ENCODE measurements at places on chromosomes 16 and 17.

DNA sequence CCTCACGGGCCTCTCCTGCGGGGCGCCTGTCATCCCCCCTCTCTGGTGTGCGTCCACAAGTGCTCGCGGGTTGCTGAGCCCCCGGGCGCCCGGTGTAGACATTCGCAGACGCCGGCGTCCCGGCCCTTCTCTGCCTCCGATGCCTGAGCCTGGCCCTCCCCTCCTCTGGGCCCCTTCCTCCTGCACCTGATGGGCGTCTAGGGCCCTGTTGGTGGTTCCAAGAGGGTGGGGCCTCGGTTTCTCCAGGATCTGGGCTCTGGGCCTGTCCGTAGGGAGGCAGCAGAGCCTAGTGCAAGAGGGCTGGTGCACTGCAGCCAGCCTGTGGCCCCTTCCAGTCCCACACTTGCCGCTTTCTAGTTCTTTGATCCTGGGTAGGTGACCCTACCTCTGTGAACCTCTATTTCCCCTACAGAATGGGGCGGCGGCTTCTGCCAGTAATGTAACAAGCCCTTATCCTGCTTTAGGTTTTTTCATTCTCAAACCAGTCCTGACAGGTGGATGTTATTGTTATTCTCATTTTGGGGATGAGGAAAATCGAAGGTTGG, 623 bp downstream of the E4F1 start:
- DNase-seq, result no peak

- no peak for DNase-seq
Observed at GRCh38 chr17:64124609-64125008, 5.3 kb downstream of the ERN1 start.

DNA sequence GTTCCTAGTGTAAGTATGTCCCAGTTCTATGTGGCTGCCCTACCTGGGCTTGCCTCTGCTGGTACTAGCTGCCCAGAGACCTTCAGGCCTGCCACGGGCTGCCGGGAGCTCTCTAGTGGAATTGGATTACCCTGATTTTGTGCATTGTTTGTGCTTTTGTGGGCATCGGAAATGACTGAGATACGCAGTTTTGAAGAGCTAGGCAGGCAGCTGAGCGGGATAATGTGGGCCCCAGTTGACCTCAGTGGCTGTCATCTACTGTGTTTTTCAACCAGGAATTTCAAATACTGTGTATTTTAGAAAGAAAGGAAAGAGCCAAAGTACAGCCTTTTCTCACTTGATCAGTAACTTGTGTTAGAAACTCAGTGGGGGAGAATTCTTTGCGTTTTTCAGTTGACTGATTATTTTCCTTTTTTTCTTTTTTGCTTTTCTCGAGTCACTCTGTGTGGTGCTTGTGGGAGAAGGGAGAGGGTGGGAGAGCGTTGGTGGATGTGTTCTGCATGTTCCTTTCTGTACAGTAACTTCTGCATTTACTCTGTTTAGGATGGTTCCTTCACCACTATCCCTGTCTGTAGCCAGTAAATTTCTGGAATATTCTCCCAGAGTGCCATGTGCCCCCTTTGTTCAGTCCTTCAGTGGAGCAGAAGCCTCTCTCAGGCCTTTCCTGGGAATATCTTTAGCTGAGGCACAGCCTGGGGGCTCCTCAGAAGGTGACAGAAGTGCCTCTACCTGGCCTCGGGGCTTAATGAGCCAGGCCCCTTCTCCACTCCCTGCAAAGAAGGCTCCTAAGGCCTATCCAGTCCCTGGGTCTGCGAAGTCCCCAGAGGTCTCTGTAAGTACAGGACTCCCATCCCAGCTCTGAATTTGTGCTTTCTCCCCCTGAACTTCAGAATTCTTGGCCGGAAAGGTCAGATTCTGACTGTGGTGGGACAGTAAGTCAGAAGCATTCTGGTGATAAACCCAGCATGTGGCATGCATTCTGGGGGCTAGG, 15.0 kb upstream of the SLC12A3 start:
- no peak for DNase-seq

DNA sequence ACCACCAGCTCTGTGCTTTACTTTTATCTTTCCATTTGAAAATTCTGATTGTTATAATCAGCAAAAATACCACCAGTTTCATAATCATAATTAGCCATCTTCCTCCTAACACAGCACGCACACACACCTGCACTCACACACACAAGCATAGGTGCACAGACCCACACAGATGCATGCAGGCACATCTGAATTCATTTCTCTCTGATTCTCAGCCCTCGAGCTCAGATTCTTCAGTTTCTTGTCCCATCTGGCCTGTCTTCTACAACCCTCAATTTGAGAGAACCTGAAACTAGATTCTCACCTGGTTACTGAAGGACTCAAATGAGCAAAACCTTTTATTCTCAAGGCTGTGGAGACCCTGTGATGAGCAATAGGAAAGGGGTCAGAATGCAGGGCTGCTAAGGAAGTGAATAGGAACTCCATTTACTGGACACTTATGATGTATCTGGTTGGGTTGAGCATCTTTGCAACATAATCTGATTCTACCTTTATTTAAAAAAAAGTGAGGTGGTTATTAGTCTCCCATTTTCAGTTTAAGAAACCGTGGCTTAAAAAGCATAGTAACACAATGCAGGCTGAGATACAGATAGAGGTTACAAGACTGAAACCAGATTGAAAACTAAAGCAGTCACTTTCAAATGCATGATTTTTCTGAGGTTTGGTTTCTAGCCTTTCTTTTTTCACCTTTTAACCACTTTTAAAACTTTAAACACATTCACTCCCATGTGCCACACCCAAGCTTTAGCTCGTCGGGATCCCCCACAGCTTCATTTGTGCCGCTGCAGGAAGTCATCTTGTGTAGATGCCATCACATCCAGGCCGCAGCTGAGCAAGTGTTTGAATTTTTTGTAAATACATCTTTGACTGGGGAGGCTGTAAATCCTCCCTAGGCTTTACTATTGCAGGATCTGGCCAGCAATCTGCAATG, 9.4 kb downstream of the KRT33A start:
- no peak for DNase-seq

DNA sequence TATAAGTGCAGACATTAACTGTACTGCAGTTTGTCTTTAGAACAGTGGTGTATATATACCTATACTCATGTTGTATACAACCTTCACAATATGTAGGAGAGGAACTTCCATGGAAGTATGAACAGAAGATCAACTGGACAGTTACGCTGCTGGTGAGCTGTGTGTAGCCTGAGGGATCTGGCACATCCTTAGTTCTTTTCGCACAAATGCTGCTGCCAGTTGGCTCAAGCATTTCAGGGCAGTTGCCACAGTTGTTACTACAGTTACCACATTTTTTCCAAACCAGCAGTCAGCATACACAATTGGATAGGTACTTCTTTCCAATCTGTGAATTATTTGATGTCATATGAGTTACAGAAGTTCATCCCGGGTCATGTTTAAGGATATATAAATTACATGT, 539.6 kb upstream of the HSBP1 start:
- DNase-seq, result no peak

GRCh38 chr17:41338961-41339485, 11.6 kb downstream of the KRT33A start:
- no peak for DNase-seq

- DNase-seq, result no peak
Observed at GRCh38 chr17:27550291-27550930, 80.6 kb upstream of the LGALS9 start.

DNA sequence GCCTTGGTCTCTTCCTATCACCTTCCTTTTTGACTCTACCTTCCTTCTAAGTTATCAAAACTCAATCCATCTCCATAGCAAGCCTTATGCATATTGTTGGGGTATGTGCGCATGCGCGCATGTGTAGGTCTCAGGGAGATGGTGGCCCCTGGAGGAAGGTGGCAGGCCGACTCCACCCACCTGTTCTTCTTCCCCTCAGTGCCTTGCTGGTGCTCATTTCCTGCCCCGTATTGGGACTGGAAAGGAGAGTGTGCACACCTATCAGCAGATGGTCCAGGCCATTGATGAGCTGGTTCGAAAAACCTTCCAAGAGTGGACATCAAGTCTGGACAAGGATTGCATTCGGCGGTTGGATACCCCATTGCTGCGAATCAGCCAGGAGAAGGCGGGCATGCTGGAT, 25.2 kb downstream of the DNAH2 start:
- no peak for DNase-seq

GRCh38 chr17:4576161-4576558, 8.2 kb upstream of the SMTNL2 start:
- no peak for DNase-seq

GRCh38 chr17:16929035-16929680, 42.8 kb downstream of the TNFRSF13B start:
- DNase-seq, result no peak

DNA sequence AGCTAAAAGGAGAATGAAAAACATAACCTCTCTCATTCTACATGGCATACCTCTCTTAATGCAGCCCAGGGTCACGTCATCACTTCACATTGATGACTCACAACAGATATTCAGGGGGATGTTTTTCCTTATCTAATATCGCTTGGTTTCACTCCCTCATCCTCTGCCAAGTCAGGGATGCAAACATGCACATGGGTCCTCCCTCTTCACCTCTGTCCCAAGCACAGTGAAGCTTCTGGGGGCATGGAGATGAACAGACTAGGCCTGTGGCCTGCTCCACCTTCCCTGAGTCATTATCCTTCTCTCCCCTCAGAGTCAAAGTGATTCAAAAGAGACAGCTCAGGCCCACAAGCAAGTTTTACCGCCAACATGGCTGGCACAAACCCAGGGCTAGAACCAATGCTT, 2.3 kb upstream of the MT2A start:
- no peak for DNase-seq

- DNase-seq, result no peak
Observed at GRCh38 chr17:76633628-76634328, 9.8 kb downstream of the ST6GALNAC1 start.

DNA sequence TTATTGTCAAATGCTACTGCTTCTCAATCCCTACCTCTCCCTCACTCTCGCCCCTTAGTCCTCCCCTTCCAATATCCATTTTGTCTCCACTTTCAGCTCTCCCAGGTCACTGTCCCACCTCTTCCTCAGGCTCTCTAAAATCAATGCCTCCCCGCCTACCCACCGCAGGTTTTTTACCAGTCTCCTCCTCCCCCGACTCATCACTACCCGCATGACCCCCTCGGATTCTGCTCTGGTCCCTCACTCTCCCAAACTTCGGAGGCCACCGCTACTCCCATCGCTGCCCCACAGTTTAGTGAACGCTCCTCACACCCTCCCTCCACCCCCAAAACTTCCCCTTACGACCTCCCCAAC, 513 bp downstream of the CRLF3 start:
- no peak for DNase-seq

- DNase-seq, result no peak
Observed at GRCh38 chr17:61904094-61904710, 23.6 kb downstream of the INTS2 start.
